LNCaP clone FGC (cell line): ENCODE measurements at places on chromosomes 16 and 17.

GRCh38 chr17:57528058-57528451 lies 217.0 kb downstream of the CCDC182 start:
- DNase-seq, result no peak

- no peak for DNase-seq
These were observed 7.5 kb upstream of the CEP131 start for GRCh38 chr17:81230043-81230820.

- DNase-seq, result no peak
These were observed 12.2 kb downstream of the PRKCB start for GRCh38 chr16:23847948-23848347.

GRCh38 chr17:78377858-78378224 lies 608 bp upstream of the PGS1 start:
- no peak for DNase-seq

DNA sequence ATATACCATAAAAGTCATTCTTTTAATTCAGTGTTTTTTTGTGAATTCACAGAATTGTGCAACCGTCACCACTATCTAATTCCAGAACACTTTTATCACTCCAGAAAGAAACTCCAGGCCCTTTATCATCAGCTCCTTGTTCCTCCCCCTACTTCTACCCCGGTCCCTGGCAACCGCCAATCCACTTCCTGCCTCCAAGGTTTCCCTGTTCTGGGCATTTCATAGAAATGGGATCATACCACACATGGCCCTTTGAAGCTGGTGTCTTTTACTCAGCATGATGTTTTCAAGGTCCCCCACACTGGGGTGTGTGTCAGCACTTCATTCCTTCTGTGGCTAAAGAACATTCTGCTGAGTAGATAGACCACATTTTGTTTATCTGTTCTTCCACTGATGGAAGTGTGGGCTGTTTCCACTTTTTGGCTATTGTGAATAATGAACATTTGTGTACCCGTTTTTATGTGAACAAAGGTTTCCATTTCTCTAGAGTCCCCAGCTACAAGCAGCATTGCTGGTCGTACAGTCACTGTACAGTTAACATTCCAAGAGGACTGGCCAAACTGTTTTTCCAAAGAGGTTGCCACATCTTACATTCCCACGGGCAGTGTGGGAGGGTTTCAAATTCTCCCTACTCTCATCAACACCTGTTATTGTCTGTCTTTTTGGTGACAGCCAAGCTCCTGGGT lies 75.8 kb upstream of the ZNF469 start:
- DNase-seq, result no peak
